ENCODE measurements at places on chromosomes 1 and 21.

DNA sequence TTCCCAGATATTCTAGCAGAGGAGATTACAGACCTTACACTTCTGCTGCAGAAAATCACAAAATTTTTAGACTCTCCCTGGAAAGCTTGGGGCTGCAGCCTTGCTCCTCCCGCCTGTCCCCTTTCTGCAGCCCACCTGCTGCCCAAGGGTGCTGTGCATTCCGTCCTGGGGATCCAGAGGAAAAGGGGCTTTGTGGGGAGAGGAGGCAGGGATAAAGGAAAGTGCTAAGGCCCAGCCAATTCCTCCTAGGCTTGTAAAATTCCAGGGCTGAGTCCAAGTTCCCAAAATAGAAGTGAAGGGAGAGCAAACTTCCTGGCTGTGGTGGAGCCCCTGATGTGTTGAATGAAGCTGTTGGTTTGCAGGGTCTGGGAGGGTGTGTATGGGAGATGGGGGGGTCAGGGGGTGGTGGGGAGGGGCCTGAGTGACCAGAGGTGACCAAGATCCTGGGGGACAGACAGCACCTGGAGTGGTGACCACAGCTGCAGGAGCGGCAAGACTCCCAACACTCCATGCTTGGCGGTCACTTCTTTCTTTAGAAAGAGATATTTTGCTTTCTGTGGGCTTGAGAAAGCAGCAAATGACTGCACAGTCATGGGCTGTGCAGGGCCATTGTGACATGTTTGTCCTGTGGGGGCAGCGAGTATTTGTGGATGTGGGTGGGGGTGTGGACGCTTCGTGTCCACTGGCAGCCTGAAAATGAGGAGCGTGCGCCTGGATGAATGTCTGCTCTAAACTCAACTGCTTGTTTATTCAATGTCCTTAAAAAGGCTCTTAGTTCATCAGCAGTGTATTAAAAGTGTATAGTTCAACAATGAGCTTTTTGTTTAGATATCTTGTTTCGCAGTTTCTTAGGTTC lies 68.4 kb downstream of the TLR5 start:
- DNase-seq: peak; percentile 63

- DNase-seq: peak; percentile 73
These were observed 75.1 kb downstream of the DTL start for GRCh38 chr1:212110617-212111016.

GRCh38 chr1:37811027-37811655 lies 3.1 kb upstream of the YRDC start:
- DNase-seq: peak; percentile 72

- DNase-seq: peak; percentile 17
These were observed 7.9 kb upstream of the SH3GLB1 start for GRCh38 chr1:86696522-86696921.

DNA sequence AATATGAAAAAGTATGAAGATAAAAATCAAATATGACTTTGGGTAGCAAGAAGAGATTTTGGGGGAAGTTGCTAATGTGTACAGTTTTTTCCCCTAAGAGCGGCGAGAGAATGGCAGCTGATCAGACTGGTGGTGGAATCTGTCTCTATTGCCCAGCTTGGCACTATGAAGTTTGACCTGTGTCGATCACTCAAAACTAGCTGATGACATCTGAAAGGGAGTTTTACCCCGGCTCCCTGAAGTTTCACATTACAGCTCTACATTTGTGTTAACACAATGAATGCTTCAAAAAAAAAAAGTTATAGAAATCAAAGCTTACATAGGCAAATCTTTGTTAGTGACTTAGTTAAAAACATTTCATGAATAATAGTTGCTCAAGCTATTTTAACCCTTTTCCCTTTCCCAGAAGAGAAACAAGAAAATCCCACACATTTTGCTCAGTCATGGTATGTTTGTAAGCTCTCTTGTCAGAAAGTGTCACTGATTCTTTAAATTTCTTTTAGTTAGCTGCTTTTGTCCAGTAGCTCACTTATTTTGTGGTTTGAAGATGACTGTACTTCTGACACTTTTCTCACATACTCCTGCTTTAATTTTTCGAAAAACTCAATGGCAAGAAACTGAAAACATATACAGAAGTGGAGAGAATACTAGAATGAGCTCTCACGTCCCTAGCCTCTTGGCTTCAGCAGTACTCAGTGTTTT lies 41.3 kb downstream of the DYRK1A start:
- no peak for DNase-seq

DNA sequence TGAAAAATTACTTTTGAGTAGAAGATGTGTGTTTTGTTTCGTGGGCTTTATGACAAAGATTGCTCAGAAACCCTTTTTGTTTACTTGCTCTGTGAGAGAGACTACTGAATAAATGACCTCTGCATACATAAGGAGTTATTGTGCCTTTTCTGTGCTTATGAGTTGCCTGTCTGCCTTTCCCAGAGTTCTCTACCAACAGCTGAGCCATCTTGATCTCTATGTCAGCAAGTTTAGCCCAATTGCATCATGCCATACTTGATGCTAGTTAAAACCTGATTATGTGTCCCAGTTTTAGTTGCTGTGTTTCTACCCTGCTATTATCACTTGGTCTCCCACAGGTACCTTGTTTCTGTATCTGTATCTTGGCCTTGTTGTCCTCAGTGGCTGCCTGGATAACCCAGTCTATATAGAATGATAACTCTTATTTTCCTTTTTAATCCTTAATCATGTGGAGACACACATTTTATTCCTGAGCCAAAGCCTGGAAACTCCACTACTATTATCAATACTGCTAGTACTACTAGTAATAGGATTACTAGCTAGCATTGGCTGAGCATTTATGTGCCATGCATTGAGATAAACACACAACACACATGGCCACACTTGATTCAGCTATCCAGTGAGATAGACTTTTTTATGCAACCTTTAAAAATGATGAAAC lies 28.7 kb upstream of the GNG12 start:
- DNase-seq: no peak

- DNase-seq: peak; percentile 96
These were observed 4.9 kb downstream of the AHDC1 start for GRCh38 chr1:27598902-27599528.

DNA sequence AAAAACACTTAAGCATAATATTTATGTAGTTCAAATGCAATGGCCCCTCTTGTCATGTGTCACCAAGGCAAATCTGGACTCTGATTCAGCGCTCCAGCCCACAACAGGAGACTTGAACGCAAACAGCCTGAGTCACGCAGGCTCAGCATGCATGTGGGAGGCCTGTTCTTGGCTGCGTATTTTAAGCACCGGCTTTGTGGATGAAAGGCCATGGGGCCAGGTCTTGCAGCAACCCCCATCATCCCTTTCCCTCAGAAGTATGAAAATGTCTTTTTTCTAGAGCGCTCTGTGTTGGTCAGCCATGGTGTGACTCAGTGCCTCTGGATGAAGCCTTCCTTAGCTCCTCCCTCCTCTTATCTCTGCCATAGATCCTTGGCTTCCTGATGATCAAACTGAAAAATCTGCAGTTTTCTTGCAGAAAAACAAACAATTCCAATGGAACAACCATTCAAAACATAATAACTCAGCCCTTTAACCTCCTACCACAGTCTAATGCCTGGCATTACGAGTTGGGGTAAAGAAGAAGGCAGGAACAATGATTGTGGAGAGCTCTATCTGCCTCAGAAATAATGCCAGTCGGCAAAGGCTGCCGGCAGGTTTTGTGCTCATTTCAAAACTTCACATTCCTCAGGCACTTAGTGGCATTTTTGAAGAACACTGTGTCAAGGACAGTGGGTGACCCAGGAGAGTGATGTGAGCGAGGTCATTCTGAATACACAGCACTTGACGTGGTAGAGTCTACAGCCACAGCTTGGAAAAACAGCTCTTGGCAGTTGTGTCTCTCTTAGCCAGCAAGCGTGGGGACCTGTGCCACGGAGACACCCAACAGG lies 167.5 kb downstream of the CLIC6 start:
- peak; percentile 96 for DNase-seq

DNA sequence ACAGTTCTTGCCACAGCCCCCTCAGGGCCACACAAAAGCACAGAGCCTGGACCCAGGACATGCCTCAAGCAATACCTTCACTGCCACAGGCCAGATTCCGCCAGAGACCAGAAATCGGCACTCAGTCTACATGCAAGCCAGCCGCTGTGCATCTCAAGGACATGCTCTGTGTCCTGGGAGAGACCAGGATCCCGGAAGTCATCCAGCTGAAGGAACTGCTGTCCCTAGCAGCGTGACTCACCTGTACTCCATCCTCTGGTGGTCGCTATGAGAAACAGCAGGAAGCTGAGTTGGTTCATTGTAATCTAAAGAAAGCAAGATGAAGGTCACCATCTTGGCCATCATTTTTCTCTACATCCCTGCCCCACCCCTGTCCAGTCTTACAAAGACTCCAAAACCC lies 401 bp downstream of the ITLN1 start:
- DNase-seq: no peak

GRCh38 chr1:168693872-168694238 lies 35.2 kb downstream of the DPT start:
- no peak for DNase-seq

- no peak for DNase-seq
These were observed 1.8 kb downstream of the TMED5 start for GRCh38 chr1:93178418-93178817.

GRCh38 chr21:20086508-20086907 lies 911.7 kb upstream of the NCAM2 start:
- no peak for DNase-seq

GRCh38 chr1:90945287-90945686 lies 76.5 kb downstream of the ZNF644 start:
- no peak for DNase-seq

- DNase-seq: no peak
These were observed 96.6 kb downstream of the KCNK1 start for GRCh38 chr1:233710507-233710906.

DNA sequence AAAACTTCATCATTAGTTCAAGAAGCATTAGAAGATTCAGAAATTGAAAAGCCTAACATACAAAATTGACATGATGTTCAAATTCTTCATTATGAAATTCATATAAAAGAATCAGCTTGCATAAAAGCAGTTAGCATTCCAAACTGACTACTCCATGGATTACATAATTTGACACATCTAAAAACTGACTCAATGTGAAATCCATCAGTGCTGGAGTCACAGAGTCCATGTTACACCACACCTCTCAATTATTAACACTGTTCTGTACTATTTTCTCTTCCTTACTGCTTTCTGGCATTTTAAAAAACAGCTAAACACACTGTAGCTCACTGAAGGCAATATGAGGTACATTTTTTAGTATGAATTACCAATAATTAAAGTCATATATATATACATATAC lies 28.0 kb downstream of the ARHGAP29 start:
- DNase-seq: no peak

GRCh38 chr1:76998582-76999223 lies 131.4 kb downstream of the ST6GALNAC5 start:
- DNase-seq: no peak

GRCh38 chr1:155392898-155393411 lies 72.3 kb downstream of the RUSC1 start:
- no peak for DNase-seq

DNA sequence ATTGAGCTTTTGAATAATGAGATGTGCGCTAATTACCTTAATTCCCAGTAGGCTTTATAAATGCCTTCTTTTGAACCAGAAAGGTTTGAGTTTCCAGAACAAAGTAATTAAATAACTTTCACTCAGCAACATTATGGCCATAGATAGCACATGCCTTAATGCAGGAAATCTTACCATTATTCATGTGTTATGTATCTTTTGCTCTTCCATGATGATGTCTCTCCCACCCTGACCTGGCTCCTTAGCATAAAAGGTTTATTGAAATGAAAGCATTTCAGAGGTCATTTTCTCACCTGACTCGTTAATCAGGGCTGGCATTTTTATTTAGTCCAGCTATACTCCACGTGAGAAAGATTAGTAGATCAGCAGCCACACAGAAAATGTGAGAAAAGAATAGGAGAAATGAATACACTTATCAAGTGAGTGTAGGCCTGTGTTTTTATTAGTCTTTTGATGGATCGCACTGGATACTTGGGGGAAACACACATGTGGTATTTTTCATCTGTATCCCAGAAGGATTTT lies 180.2 kb downstream of the ATP6V1G3 start:
- DNase-seq: no peak

DNA sequence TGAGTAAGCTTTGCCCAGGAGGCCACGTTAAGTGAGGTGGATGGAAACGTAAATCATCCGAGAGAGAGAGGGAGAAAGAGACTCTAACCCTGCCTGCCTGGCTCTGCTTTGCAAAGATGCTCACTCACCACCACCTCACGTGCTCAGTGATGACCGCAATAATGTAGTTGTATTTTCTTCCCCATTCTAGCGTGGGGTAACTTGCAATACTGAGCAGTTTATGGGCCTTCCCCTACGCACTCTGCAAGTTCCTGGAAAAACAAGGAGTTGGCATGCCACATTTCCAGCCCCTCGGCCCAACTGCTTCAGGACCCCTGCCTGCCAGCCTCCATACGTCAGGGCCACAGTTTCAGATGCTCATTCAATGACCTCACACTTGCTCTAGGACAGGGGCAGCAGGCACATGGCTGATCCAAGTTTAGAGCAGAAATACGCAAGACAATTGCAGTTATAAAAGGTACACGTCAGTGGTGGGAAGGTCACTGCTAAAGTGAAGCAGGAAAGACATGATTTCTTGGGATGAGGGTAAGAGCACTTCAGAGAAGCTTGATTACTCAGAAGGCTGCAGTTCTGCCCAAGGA lies 112.5 kb upstream of the RAB4A start:
- DNase-seq: peak; percentile 36

DNA sequence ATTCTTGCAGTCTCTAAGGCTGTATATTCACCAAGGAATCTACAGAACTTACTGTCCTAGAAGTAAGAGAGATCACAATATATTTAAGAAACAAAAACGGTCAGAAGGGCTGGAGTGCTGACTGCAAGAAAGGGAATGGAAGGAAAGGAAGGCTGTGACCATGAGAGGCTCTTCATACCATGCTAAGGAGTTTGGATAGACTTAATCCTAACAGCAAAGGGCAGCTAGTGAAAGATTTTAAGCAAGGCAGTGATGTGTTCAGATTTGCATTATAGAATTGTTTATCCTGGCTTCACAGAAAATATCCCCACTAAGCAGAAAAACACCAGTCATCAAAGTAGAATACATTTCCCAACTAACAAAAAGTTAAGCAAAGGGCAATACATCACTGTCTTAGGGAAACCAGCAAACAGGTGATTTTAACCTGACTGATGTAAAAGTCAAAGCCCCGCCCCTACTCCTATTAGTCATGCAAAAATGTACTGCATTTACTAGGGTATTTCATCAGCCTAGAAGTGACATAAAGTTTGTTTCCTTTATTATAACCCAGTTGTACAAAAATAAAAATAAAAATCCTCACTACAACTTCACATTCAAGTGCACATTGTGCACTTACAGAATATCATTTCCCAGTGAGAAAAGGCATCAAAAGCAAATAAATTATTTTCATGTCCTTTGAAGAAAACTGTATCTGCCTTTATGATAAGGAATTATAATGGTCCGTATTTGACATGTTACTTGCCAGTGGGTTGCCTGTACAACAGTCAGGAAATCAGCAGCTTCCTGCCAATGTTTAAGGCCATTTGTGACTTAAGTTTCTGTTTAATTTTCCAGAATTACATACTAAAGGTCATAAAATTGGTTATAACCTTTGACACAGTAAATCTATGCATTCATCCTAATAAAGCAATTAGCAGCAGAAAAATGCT lies 17.2 kb downstream of the JAK1 start:
- no peak for DNase-seq

GRCh38 chr1:84365225-84366221 lies 32.8 kb upstream of the DNASE2B start:
- peak; percentile 41 for DNase-seq

All from umbilical cord (tissue), 2 donors.